ENCODE measurements at places on chromosomes 12 and 14.

GRCh38 chr14:65686761-65687160, 274.2 kb downstream of the FUT8 start:
- no peak for DNase-seq

DNA sequence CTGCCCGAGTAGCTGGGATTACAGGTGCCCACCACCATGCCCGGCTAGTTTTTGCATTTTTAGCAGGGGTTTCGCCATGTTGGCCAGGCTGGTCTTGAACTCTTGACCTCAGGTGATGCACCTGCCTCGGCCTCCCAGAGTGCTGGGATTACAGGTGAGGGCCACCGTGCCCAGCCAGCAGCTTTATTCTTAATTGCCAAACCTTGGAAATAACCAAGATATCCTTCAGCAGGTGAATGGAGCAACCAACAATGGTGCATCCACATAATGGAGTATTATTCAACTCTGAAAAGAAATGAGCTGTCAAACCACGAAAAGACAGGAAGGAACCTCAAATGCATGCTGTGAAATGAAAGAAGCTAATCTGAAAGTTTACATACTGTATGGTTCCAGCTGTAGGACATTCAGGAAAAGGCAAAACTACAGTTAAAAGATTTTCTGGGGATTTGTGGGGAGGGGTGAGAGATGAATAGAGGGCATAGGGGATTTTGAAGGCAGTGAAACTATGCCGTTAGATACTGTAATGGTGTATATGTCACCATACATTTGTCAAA, 118.8 kb upstream of the CCND2 start:
- no peak for DNase-seq

- DNase-seq: no peak
Observed at GRCh38 chr12:13067322-13067721, 23.1 kb downstream of the FAM234B start.

DNA sequence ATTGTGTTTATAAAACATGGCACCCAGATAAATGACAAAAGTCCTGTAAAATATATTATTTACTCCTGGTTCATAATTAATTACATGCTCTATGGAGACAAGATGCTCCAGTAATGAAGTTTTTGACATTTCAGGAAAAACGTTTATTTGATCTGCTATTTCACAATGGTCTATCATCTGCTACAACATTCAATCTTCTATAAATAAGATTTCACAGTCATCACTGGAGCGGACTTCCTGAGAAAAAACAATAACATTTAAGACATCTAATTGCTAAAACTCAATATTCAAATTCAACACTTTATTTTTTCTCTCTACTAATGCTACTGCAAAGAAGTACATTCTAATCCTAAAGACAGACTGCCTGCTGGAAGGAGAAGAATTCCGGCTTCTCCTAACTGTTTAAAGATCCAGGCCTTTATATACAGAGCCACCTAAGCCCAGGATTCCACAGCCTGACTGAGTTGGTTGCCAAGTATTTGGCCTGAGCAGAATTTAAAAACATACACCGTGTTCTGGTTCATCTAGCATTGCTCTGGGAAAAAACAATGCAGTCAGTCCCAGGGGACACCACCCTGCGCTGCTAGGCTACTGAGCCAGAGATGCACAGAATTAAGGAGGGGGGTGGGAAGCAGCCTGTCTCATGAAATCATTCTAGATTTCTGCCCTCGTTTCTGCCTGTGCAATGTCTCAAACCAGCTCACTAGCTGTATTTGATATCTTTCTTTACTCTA, 58.0 kb downstream of the TMTC1 start:
- no peak for DNase-seq

GRCh38 chr14:21352587-21352986, 31.2 kb downstream of the SUPT16H start:
- DNase-seq: no peak

GRCh38 chr12:128813883-128814282, 9.9 kb downstream of the SLC15A4 start:
- no peak for DNase-seq

DNA sequence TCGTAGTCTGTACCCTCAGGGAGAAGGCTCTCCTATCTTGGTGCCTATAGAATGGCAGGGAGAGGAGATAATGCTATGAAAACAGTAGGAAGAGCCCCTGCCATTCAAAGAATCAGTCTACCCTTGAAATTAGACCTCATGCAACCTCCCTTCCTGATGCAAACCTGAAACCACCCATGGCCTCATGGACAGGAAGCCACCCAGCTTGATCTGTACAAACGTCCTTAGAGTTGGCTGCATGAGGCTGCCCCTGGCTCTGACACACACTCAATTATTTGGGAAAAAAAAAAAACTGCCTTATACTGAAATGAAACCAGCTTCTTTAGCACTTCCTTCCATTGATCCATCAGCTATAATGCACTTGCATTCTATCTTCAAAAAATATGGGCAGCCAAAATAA, 116.6 kb upstream of the BCL2L14 start:
- DNase-seq: no peak

DNA sequence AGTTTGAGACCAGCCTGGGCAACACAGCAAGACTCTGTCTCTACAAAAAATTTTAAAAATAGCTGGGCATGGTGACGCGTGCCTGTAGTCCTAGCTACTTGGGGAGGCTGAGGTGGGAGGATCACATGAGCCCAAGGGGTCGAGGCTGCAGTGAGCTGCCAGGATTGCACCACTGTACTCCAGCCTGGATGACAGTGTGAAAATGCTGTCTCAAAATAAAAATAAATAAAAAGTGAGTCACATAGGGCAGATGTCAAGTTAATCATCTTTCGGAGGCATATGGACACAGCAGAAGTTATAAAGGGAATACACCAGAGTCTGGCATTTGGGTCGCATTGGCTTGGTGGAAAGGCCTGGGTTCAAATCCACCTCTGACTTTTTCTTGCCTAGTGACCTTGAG, 92.7 kb downstream of the PHETA1 start:
- no peak for DNase-seq

DNA sequence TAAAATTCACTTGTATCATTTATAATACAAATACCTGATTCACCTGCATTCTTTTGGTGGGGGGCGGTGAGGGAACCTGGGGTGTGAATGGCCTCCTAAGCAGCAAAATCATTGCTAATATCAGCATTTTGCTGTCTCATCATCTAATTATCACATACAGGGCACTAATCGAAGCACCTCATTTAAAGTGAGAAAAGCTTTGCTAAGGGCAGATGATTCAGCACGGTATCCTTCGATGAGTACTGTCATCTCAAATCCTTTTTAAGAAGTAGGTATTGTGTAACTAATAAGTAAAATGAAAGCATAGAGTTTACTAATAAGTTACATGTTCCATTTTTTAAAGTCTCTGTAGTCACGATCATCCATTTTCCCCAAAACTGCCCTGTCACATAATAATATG, 278.1 kb upstream of the SOX5 start:
- DNase-seq: no peak

DNA sequence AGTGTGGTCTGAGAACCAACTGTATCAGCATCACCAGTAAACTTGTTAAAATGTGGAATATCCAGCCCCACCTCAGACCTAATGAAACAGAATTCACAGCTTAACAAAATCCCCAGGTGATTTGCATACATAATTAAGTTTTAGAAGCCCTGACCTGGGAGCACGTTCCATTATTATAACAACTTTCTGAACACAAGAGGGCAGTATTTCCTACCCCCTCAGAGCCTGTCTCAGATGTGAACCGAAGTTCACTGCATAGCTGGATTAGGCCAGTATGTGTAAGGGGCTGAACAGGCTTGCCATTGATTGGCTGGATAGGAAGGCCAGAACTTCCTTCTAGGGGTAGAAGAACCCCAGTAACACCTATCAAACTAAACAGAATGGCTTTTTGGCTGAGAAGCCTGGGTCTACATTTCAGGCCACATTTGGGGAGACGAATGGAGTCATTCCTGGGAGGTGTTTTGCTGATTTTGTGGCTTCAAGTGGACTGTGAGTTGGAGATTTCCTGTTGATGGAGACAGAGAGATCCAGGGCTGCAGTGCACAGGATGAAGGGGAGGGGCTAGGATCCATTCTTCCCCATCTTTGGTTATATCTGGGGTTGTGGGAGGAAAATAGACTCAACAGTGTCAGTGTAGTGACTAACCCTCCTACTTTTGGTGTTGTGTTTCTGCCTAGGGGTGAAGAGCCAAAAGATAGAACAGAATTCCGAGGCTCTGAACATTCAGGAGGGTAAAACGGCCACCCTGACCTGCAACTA, 94.7 kb upstream of the OR4E1 start:
- no peak for DNase-seq

- no peak for DNase-seq
Observed at GRCh38 chr12:14567351-14568162, at the start of gene PLBD1. TSS of gene PLBD1 (minus strand) at chr12:14567883. CDS start at chr12:14567696, 187 bp downstream.

GRCh38 chr12:124734224-124734788, 129.4 kb downstream of the SCARB1 start:
- no peak for DNase-seq

DNA sequence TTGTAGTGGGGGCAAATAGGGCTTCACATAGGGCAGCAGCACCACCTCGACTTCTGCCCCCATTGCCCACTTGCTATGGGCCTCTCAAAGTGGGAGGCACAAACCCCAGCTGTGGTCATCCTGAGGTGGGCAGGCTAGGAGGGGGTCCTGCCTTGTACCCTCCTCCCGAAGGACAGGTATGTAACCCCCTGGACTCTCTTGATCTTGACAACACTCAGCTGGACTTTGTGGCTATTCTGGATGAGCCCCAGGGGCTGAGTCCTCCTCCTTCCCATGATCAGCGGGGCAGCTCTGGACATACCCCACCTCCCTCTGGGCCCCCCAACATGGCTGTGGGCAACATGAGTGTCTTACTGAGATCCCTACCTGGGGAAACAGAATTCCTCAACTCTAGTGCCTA, 8.0 kb downstream of the ARHGAP9 start:
- no peak for DNase-seq

DNA sequence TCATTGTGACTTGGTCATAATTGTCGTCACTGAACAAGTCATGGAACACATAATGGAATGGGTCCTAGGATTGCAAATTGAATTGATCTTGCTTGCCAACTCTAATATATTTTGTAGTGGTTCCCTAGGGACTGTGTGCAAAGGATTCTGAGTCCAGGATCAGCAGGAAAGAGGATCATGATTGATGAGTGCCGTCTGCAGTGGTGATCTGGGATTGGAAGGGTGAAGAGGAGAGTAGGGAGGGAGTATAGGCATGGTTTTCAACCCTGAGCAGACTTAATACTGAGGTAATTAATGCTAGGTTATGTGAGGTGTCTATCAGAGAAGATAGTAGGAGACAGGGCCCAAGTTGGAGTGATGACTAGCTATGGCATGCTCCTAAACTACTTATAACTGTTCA, 168.9 kb downstream of the ESR2 start:
- DNase-seq: no peak

DNA sequence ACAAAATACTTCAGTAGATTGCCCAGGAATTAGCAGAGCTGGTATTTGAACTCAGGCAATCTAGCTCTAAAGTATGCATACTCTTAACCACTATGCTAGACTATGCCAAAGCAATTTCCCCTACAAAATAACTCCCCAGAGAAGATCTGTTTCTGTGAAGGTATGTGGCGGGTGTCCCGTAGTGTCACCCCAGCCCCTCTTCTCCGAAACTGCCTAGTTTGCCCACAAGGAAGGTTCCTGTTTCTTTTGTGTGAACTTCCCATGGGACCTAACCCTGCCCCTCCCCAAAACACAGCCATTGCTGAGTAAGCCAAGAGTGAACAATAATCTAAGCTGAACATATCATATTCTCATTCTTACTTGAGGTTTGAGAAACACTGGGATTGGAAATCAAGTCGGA, 15.5 kb upstream of the RAP1B start:
- DNase-seq: no peak

- DNase-seq: no peak
Observed at GRCh38 chr12:53492188-53492587, 7.1 kb downstream of the MAP3K12 start.

GRCh38 chr12:85781766-85782165, 54.4 kb downstream of the RASSF9 start:
- no peak for DNase-seq

- DNase-seq: no peak
Observed at GRCh38 chr14:43872222-43872621, 634.9 kb downstream of the FSCB start.

DNA sequence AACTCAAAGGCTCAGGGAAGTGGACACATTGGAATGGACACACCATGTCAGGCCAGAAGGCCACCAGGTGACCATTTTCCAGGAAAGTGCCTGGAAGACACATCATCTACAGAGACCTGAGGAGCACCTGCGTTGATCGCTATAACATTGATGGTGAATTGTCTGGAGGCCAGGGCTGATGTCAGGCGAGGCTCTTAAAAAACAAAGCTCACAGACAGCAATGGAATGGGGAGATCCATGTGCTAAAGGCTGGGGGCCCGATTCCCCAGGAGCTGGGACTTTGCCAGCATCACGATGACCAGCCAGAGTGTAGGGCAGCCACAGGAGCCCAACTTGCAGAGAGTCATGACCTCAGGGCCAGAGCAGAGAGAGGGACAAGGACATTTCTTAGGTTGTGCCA, 30.3 kb downstream of the DIO3 start:
- DNase-seq: no peak

DNA sequence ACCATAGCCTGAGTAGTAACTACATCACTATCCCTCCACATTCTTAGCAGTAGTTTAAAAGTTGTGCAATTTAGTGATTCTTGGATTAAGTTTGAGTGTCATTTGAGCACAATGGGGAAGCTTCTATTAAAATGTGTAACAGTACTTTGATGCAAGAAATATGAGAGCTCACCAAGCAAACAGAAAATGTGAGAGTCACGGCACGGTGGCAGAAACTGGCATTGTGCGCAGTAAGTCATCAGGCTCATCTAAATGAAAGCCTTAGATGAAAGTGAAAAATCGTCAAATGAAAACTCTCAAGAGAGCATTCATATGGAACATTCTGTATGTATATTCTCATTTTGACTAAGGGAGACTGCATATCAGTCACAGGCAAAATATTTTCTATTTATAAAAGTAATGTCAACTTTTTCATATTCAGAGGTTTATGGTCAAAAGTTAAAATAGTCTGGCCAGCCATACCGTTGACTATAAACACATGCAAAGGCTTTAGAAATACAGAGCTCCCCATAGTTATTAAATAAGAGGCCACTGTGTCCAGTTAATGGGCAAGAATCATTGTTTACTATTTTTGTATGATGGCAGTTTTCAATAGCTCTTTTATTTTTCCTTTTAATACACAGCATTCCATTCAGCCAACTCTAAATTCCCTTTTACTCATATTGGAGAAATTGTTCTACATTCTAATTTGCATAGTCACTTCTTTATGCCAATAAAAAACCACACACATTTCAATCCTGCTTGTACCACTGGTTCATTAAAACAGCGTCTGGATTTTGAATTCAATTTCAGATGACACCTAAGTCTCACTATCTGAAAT, 167.9 kb downstream of the PRKD1 start:
- DNase-seq: no peak

DNA sequence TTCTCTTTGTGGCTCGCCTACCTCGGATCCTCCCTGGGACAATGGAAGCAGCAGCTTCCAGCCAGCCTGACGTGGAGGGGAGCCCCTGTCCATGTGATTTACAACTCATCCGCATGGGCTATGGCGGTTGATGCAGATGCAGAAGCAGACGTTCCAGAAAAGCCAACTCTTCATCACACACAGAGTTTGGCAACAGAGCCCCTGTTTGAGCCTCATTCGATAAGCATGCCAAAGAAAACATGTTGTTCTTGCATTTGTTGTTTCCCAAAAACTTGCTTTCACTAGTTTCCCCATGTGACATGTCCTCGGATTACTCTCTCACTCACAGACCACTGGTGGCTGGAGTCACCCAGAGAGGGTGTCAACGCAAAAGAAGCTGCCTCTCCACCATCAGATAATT, 16.4 kb upstream of the TC2N start:
- no peak for DNase-seq

Data from stimulated activated CD8-positive, alpha-beta memory T cell treated with anti-CD3 and anti-CD28 coated beads, Interleukin-4, amount 100 ng/mL, for 1 hour (primary cell).